ENCODE measurements at places on chromosomes 5 and 9.

DNA sequence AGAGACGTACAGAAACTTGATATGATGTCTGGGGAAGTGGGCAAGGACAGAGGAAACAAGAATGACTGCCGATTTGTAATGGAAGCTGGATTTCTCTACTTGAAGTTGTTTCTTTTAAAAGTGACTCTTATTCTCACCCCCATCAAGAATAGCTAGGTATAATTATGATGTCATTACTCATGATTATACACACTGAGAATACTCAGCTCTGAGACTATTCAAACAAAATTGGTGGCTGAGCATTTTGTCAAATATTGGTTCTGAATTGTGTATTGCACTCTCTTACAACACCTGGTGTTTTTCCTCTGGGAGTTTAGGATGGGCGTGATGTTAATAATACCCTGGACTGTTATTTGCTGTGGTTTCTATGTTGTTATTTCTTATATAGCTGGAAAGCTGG, 46.3 kb downstream of the MAST4 start:
- DNase-seq: no peak

- no peak for DNase-seq
Observed at GRCh38 chr5:148205044-148205806, 2.4 kb downstream of the SPINK6 start.

- DNase-seq: no peak
Observed at GRCh38 chr5:149641600-149641999, 60.3 kb downstream of the ARHGEF37 start.

DNA sequence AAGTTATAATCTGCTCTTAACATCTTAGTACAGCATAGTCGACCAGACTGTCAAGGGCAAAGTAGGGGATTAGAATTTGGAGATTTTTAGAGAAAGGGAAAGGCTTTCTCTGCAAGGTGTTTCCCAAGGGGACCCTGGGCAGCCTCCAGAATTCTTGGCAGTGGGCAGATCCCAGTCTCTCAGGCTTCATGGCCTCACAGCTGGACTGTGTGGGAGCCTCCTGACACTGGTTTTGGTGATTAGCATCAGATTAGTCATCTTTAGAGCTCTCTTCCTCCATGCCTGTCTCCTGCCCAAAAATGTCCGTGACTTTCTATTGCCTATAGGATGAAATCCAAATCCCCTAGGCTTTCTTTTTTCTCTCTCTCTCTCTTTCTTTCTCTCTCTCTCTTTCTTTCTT, 370.7 kb downstream of the ZSWIM6 start:
- no peak for DNase-seq

GRCh38 chr5:151587796-151588555, 3.2 kb downstream of the FAT2 start:
- no peak for DNase-seq

DNA sequence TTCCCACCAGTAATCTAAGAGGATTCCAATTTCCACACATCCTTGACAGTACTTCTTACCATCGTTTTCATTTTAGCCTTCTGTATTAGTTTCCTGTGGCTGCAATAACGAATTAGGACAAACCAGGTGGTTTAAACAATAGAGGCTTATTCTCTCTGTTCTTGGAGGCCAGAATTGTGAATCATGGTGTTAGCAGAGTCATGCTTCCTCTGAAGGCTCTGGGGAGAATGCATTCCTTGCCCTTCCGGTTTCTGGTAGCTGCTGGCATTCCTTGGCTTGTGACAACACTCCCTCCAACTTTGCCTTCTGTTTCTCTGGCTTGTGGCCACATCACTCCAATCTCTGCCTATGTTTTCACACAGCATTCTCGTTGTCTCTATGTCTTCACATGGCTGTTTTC, 23.5 kb downstream of the RIGI start:
- DNase-seq: no peak

- DNase-seq: no peak
Observed at GRCh38 chr9:21155501-21155900, 11.0 kb downstream of the IFNA21 start.

GRCh38 chr9:126248680-126249079, 77.9 kb upstream of the MVB12B start:
- peak; percentile 51 for DNase-seq

DNA sequence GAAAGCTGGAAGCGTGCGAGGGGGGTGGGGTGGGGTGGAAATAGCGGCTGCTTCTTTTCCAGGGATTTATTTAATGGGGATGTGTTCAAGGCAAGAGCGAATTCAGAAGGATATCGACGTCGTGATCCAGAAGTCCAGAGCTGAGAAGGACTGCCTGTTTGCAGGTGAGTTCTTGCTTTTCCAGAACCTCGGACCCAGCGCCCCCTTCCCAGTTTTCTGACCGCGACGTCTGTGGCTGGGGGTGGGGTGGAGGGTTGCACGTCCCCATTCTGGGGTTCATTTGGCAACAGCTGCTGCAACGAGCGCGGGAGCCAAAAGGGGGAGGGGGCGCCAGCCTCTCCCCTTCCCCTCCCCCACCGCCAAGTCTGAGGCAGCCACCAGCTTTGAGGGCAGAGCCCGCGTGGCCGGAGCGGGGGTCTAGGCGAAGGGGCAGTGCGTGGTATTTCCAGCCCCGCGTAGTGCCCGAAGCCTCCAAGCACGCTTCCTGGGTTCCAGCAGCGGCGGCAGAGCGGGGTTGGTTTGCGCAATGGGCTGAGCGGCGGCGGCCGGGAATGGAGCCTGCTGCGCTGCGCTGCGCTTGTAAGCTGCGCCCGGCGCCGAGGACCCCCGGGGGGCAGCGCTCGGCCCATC, 701 bp downstream of the PARP8 start:
- DNase-seq: no peak

DNA sequence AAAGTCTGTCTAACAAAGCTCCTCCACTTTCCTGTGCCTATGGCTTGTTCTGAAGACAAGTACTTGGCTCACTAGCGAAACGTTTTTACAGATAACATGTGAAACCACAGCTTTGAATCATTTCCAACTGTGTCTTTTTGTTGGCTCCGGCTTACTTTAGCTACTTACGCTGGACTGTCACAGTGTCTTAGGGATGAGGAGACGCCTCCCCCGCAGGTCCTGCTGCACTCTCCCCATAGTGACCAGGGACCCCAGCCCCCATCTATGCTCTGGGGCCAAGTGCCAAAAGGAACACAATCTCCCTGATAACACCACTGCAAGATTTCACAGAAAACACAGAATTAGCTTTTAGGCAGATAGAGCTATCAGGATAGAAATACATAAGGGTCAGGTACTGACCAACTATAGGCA, 219.1 kb downstream of the ADAMTS6 start:
- DNase-seq: peak; percentile 87

- DNase-seq: no peak
Observed at GRCh38 chr5:78006449-78006848, 230.3 kb upstream of the TBCA start.

DNA sequence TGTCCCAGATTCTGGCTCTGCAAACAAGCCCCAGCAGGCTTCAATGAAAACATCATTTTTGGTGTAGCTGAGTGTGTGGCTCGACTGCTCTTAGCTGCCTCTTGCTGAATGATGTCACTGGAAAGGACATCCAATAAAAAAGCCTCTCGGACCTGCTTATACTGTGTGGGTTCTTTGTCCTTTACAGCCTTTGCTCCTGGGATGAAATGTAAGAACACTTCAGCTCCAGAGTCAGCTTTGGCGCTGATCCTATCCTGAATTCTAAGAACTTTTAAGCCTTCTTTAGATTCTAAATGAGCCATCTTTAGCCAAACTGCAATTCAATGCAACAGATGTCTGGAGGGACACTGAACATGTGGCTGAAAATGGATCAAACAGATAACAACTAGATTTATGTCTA, 404.6 kb upstream of the C9orf72 start:
- DNase-seq: no peak

- DNase-seq: no peak
Observed at GRCh38 chr5:145921211-145921610, 15.2 kb upstream of the SH3RF2 start.

Measured in AG04449 (cell line).